Temporal lobe (tissue), 4 donors: ENCODE measurements at places on chromosomes 11 and 22. TPM values are rescaled to one million over a fixed set of nuclear protein-coding genes. Genes with fewer than 3 reads are reported as not detected.

GTSE1 gene
- 1.7 TPM for total RNA-seq

OR51I1 gene
- not detected for total RNA-seq

VPREB3 gene
- total RNA-seq, result not detected

PAK1 gene
- 45.7 TPM for total RNA-seq

ESRRA gene
- total RNA-seq, result 10.8 TPM

KDELR3 gene
- 1.5 TPM for total RNA-seq

PRR5L gene
- total RNA-seq, result 6.6 TPM

MYRF gene
- 1.2 TPM for total RNA-seq

B3GAT1 gene
- total RNA-seq, result 60.2 TPM
